ENCODE measurements at places on chromosomes 2 and 18.

DNA sequence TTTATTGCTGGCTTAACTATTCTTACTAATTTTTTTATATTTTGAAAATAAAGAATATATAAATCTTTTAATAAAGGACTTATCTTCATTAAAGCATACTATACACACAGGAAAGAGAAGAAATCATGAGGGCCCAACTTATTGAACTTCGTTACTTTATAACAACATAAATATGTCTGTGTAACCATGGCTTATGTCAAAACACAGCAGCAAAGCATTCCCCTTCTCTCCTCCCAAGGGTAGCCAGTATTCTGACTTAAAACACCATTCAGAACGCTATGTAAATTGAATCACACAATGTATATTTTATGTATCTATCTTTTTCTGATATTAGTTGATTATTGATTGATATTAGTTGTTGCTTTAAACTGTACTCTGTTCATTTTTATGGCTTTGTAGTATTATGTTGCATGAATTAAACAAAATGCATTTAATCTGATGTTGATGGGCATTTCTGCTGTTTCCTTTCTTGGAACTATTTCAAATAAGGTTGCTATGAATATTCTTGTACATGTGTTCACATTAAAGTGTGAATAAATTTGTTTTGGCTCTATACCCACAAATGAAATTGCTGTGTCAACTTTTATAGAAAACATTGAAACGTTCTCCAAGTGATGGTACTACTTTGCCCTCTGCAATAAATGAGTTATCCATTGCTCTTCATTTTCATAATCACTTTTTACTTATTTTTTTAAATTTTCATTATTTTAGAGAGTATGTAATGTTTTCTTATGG lies 188.7 kb downstream of the RND3 start:
- no peak for DNase-seq

DNA sequence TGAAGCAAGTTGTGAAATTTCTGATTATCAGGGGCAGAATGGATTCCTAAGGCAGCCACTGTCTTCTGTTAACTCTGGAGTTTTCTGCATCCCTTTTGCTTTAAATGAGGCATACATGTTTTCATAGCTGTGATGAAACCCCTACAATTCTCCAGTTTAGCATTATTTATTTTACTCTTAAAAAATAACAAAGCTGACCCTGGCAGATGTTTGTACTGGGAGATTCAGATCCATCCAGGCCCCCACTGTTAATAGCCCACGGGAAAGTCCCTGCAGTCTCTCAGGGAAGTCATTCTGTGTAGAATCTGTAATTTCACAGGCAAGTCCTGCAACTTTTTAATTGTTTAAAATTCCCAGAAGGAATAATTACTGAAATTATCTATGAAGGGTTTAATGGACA lies 353 bp upstream of the SULT1C4 start:
- no peak for DNase-seq

DNA sequence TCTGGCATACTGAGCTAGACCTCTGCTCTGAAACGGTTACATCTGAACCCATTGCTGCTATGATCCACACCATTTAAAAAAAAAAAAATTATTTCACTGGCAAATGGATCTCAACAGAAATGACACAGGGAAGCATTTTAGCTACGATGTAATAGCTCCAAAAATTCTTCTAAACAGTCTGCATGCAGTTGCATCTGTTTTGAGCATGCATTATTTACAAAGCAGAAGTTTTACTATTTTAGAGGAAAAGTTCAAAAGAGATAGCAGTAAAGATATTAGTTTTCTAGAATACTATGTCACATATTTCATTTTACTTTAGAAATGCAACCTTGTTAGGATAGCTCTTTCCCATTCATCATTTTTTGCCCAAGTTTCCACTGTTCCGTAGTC lies 265.7 kb downstream of the MEIS1 start:
- DNase-seq = no peak

DNA sequence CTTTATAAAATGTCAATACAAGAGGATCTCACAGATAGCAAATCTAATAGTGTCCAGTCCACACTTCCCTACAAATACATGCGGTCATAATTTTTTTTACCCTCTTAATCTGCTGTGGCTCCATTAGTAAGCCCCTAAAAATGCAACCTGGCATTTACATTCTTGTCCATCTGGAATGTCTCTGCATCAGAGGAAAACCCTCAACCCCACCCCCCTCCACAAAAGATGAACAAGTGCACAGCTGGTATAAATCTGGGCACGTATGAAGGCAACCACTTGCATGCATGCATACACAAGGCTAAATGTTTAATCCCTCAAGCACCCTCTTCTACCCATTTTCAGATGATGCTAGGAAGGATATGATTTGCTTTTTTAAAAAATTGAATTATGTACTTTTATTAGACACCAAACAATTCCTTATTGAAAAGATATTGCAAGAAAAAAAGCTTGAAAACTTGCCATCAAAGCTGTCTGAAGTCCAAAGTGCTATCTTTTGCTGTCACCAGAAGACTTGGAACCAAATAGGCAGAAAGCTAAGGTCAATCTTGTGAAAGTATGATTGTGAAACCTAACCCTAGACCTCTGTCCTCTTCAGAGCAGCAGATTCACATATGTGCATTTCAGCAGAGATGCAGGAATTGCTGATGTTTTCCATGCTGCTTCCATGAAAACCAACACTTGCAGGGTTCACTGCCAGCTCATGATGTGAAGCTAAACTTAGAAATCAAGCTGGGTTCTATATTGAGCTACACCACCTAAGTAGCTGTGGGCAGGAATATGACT lies 39.0 kb downstream of the IRS1 start:
- DNase-seq = no peak

GRCh38 chr18:74478880-74479279 lies 17.3 kb upstream of the CNDP2 start:
- DNase-seq = no peak

GRCh38 chr2:23134726-23135125 lies 250.3 kb upstream of the KLHL29 start:
- no peak for DNase-seq

GRCh38 chr2:182404092-182404491 lies 22.7 kb downstream of the PDE1A start:
- DNase-seq = no peak

- no peak for DNase-seq
These were observed 25.8 kb downstream of the FEZ2 start for GRCh38 chr2:36572054-36572718.

DNA sequence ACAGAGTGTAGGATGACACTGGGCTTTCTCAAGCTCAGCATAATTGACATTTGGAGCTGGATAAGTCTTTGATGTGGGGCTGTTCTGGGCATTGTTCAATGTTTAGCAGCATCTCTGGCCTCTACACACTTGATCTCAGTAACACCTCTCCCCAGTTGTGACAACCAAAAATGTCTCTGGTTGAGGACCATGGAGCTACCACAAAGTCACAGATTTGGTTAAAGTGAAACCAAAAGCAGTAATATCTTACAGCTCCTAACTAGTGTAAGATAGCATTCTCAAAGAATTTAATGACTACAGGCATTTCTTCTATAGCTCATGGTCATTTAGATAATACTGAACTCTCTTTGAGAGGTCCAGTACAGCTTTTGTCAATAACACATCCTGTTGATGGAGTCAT lies 23.4 kb upstream of the PAX3 start:
- DNase-seq = no peak

GRCh38 chr2:56132138-56132537 lies 51.7 kb upstream of the CCDC85A start:
- DNase-seq = no peak

GRCh38 chr2:71600555-71600954 lies 147.2 kb downstream of the DYSF start:
- no peak for DNase-seq

DNA sequence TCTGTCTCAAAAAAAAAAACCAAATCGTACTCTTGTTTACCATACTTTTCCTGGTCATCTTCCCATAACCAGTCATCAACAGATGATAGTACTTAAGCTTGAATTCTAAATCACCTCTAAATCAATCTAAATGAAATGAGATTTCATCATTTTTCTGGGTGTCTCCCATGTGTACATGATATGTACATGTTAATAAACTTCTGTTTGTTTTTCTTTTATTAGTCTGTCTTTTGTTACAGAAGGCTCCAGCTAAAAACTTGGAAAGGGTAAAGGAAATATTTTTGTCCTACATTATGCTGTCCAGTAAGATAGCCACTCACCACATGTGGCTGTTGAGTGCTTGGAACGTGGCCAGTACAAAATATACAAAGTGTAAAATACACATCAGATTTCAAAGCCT lies 78.7 kb upstream of the MSH6 start:
- no peak for DNase-seq

- DNase-seq = no peak
These were observed 181.6 kb downstream of the CELF4 start for GRCh38 chr18:37383846-37384595.

DNA sequence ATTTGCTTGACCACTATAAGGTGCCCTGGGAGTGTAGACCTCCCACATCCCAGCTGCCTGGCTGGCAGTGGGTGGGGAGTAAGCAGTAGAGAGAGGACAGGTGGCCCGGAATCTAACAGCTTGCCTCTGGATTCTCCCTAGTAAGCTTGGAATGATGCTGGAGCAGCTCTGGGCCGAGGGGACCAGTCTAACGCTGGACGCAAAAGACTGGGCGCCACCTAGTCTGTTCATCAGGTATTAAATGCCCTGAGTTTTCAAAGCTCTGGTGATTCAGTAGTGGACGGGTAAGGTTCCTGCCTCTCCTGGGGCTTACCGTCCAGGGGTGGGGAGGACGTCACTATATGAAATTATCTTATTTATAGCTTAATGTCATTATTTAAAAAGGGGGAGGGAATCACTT lies 648 bp upstream of the LYPD6B start:
- no peak for DNase-seq

DNA sequence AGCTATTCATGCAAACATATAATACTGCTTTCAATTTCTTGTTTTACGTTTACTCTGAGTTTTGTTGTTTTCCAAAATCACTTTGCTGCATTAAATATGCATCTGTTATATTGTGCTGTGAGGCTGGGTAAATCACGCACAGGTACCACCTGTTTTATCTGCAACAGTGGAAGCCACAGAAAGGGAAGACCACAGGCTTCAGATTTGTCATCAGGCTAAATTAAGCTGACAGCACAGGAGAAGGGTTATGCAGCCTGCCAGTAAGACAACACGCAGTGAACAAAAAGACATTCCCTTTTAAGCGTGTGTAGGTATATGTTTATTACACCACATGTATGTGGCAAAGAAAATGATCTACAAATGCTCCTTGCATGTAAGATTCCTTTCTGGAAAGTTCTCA lies 38.2 kb downstream of the ZNF516 start:
- no peak for DNase-seq

DNA sequence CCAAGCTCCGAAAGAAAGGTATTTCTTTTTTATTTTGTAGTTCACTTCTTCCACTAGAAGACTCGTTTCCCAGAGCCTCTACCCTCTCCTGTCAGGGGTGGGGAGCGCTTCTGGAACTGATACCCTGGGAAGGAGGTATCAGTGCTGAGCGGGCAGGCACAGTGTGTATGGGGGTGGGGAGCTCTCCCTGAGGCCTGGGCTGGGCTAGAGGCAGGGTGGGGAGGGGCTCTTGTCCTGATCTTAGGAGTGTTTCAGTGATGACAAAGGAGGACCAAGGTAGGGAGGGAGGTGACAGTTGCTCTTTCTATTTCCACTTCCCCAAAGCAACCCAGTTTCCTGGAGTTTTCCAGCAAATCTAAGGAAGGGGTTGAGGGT lies 65.4 kb downstream of the ARHGAP25 start:
- no peak for DNase-seq

- no peak for DNase-seq
These were observed 157.9 kb upstream of the SCN7A start for GRCh38 chr2:166651991-166652390.

DNA sequence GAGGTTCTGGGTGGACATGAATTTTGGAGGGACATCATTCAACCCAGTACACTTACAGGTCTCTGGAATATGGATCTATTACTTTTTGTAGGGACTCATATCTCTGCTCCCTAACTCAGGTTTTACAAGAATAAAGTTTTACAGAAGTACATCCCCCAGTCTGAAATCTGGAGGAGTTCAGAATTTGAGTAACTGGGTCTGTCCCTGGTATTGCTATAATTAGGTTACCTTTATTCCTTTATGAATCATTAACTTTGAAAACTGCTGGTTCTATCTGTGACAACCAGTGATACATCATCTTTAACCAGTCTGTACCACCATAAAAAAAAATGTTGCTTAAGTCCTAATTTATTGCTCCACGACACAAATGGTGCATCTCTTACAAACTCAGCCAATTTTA lies 59.9 kb downstream of the INSIG2 start:
- DNase-seq = no peak

- no peak for DNase-seq
These were observed 54.8 kb downstream of the TEX51 start for GRCh38 chr2:126953483-126953882.

- DNase-seq = no peak
These were observed 224.5 kb downstream of the IKZF2 start for GRCh38 chr2:212926940-212927339.

- no peak for DNase-seq
These were observed 79.6 kb downstream of the TPO start for GRCh38 chr2:1492711-1493430.

DNA sequence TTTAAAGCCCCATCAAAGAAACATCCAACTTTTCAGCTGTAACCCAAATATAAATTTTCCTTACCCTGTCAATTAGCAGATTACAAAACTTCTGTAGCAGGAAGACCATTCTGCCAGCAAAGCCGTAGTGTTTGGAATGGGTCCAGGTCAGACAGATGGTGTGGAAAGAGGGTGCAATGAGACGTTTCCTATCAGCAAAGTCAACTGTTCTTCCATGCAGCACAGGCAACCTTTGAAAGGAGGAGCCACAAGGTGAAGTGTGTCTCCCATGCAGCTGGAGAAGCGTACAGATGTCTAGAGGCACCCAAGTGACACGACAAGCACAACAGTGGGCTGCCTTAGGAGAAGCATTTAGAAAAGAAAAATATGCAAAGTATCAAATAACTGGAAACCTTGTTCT lies 83.7 kb downstream of the SP3 start:
- DNase-seq = no peak

DNA sequence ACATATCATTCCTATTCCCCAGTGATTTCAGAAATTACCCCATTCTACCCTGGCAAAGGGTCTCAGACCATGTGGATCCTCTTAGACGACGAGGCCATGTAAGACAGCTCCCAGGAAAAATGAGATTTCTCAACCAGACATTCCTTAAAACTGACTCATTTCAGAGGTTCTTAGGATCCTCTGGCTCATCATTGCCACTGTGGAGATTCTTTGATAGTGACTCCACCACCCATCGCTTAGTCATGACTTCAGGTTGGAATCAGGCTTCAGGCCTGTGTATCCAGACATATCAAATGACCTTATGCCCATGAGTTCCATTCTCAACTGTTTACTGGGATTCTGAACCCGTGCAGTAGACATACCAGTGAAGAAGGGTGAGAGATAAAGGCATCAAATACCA lies 245.6 kb upstream of the TCF4 start:
- no peak for DNase-seq

- no peak for DNase-seq
These were observed 15.3 kb downstream of the DCTN1 start for GRCh38 chr2:74364533-74365505.

- DNase-seq = no peak
These were observed 90.9 kb downstream of the ACVR1 start for GRCh38 chr2:157785200-157785599.
